ENCODE measurements at places on chromosomes 3 and 15.

GRCh38 chr3:25751725-25752124 is 31.5 kb downstream of the NGLY1 start:
- no peak for DNase-seq

- no peak for DNase-seq
These were observed 1029.2 kb downstream of the EPHA3 start for GRCh38 chr3:90136456-90137191.

DNA sequence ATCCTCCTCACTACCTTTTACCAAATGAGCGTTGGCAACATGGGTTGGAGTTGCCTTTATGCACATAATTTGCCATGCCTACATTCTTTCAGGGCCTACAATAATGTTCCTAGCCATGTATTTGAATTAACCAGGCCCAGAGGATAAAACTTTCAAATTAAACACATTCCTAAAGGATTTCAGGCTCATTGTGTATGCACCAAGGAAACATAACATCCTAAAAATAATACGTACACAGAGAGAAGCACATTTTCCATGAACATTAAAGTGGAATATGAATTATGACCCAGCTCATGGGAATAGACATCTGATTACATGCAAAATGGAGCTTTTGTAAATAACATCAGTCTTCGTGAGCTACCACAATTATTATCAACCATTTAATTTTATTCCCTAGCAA is 203.3 kb downstream of the RORA start:
- DNase-seq: no peak

DNA sequence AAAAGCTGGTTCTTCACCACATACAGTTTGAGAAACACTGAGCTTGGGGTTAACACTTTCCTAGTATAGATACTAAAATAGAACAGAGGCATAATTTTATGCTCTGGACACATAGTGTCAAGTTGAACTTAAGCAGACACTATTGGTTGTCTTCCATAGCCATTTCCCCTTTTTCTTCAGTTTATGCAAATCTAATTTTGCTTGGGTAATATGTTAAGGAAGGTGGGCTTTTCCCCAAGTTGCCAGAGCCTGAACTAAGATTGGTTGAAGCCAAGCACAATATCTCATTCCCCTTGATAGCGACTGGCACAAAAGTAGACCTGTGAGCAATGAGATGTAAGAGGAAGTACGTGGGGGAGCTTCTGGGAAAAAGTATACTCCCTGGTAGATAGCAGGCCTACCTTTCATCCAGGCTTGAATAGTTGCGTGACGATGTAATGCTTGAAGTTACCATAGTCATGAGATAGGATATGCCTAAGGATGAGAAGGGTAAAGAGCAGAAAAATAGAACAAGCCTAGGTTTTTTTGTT is 4.5 kb upstream of the POPDC2 start:
- no peak for DNase-seq

- no peak for DNase-seq
These were observed 102.5 kb downstream of the RPLP1 start for GRCh38 chr15:69555080-69555479.

- DNase-seq: no peak
These were observed 292.6 kb downstream of the NFKBIZ start for GRCh38 chr3:102141928-102142239.

- DNase-seq: no peak
These were observed 478.8 kb downstream of the EPHA3 start for GRCh38 chr3:89586256-89586655.

DNA sequence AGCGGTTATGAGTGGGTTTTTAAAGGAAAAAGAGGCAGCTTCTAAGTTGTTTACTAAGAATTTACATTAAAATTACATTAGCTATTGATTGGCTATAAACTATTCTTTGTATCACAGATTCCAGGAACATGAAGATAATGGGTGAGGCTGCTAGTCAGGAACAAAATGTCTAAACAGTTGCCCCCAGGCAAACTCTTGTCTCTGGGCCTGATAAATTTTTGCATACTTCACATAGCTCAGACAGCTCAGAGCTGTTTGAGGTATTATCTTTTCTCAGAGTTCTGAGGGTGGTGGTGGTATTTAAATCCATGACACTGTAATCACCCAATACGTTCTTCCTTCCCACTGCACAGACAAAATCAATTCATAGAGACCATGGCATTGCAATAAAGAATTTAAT is 2.1 kb upstream of the HACD2 start:
- no peak for DNase-seq

DNA sequence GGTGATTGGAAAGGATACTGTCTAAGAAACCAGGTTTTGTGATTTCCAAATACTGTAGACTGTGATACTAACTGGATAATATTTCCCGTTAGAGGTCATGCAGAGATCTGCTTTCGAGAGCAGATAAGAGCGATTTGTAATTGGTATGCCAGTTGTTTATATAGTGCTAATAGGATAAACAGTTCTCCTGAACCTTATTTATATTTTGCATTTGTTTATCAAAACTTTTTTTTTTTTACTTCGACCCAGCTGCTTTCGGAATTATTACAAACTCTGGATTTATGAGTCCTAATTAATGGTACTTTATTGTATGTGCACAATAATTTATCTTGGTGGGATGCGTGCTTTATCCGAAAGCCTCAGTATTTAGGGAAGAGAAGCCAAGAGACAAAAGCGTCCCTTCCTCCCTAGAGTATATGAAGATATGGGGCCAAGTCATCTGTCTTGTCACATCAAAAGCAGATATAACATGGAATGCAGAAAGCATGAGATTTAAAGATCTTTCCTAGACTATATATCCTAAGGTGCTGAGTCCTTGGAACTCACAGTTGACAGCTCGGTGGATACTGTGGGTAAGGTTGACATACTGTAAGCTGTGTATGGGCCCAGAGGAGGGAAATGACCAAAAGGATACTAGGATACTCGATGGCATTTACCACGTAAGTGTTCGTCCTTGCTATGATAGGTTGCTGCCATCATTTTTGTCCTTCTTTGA is 62.2 kb downstream of the SMAD6 start:
- DNase-seq: no peak

DNA sequence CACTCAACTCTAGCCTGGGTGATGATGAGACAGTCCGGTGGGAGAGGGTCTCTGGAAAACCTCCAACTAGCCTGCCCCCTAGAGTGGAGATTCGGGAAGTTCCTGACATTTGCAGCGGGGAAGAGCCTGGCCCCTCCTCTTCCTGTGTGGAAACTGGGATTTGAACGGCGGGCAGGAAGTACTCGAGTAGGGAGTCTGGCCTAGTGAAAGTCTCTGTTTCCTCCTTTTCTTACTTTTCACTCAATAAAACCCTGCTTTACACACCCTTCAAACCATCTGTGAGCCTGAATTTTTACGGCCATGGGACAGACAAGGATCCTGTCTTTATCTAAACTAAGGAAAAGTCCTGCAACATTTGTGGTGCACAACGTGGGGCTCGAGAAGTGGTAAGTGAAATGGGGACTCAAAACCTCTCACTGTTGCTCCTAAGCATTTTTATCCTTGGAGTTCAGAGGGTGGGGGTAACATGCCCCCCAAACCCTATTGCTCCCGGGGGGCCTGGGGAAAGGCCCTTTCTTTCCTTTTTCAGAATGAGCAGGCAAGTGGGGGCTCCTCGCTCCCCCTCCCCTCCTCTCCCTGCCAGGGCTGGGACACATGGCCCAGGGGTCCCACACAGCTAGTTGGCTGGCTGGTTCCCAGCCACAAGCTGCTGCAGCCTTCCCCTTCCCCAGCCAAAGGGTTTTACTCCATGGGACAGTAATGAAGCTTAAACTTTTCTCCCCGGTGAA is 224.7 kb upstream of the GBE1 start:
- DNase-seq: no peak

GRCh38 chr3:195914648-195915473 is 6.5 kb upstream of the TNK2 start:
- peak; percentile 86 for DNase-seq

- no peak for DNase-seq
These were observed 83.1 kb downstream of the GAP43 start for GRCh38 chr3:115706311-115706829.

DNA sequence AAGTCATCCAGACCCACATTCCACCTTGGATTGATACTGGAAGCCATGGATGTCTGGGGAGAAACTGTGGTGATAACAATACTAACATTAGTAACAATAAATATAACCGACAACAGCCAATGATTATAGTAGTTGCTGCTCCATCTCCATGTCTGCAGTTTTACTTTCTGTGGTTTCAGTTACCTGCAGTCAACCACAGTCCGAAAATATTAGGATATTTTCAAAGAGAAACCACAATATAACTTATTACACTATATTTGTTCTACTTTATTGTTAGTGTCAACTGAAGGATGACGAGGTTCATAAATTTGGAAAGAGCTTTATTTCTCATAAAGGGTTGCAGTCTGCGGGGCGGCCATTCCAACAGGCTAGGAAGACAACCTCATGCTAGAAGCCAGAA is 2.6 kb upstream of the NSMCE3 start:
- no peak for DNase-seq

GRCh38 chr3:23663246-23663645 is 142.5 kb upstream of the UBE2E1 start:
- DNase-seq: no peak

DNA sequence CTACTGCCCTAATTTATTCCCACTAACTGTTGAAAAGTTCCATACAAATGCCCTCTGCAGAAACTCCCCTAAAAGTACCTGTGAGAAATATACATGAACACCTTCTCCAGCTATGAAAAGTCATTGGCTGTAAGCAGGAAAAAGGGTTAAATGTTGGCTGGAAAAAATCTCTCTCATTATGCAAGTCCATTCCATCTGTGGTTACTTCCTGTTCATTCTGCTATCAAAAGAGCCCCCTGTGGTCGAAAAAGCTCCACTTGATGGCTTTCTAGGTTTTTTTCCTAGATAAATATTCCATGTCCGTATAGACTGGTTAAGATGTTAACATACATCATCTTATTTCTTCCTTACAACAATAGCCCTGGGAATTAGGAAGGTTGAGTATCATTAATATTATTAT is 56.2 kb upstream of the AKAP13 start:
- DNase-seq: no peak

- no peak for DNase-seq
These were observed 85.3 kb downstream of the RPLP1 start for GRCh38 chr15:69537901-69538300.

DNA sequence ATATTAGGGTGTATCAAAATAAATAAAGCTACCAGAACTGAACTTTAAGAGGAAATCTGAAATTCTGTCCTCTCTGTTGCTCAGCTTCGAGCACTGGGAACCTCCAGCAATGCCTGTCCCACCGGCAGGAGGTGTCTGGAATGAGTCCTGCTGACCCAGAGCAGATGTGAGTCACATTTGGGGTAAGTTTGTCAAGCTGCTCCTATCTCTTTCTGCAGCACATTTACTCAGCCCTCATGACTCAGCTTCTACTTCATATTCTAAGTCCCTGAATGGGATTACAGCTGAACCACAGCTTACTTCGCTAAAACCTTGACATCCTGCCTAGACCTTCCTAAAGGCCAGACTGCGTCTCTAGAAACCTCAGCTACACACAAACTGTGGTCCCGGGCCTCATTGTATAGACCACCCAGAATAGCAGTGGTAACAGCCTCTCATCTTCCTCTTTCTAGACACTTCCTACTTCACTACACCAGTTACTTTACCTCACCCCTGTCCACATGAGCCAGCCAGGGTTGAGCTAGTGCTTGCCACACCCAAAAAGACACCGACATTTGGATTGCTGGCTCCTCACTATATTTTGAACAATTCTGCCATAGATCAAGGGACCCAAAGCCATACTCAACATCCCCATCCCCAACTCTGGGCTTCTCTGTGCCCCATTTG is 109.6 kb upstream of the TMCO5A start:
- no peak for DNase-seq

GRCh38 chr15:72889545-72889944 is 106.0 kb upstream of the ADPGK start:
- DNase-seq: no peak

DNA sequence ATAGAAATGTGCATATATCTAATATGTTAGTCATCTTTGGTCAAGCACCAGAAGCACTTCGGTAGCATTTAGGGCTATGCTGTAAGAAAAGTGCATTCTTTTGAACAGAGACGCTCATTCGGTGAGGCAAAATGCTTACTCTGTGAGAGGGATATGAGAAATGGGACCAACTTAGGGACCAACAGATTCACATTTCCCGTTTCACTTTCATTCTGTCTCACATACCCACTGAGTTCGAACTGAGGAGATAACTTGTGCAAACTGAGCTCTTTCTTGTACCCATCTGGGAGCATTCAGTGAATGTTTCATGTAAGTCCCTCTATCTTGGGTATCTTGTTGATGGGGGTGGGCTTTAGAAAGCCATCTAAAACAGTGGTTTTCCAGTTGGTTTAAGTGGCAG is 135.3 kb downstream of the FEZF2 start:
- no peak for DNase-seq

- DNase-seq: no peak
These were observed 18.2 kb upstream of the FHIT start for GRCh38 chr3:61269435-61269834.

DNA sequence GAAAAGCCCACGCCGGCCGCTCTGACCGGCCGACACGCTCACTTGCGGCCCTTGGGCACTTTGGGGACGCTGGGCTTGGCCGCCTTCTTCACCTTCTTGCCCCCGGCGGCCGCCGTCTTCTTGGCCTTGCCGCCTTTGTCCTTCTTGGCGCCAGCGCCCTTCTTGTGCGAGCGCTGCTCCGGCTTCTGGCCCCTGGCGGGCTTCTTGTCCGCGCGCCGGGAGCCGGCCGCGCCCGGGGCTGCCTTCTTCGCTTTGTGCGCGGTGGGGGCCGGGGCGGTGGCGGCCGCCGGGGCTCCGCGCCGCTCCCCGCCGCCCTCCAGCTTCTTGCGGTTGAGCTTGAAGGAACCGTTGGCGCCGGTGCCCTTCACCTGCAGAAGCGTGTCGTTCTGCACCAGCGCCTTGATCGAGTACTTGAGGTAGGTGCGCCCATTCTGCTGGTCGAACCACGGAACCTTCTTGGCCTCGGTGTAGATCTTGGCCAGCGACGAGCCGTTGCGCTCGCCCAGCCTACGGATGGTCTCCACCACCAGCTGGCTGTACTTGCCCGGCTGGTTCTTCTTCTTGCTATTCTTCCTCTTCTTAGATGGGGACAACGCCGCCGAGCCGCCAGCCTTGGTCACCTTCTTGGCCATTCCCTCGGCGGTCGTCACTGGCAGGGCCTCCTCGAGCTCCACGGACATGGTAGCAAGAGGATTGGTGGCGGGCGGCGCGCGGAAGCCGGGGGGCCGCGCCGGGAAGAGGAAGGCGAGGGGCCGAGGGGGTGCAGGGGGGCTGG is 36.7 kb downstream of the HMCES start:
- no peak for DNase-seq

DNA sequence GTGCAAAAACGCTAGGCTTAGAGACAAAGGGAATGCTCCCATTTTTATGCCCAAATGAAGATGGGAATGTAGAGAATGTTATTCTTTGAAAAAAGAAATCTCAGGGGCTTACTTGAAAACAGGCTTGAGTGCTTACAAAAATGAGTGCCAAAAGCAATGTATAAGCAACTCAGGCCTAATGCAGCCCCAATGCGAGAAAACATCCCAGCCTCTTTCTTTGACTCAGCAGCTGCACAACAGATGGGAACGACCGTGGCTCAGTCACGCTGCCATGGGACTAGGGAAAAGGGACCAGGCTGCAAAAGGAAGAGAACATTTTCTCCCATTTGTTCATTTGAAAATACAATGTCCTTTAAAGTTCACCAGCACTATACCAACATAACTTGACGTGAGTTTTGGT is 246.4 kb upstream of the LRIG1 start:
- DNase-seq: no peak
